Neural progenitor cell (in vitro differentiated cells): ENCODE measurements at places on chromosomes 7 and 10. TPM values are rescaled to one million over a fixed set of nuclear protein-coding genes. Genes with fewer than 3 reads are reported as not detected.
A peak's percentile ranks its signal among the peaks of the same experiment; 100 is the strongest.

GRCh38 chr7:158049271-158049670, 538.4 kb downstream of the PTPRN2 start:
- no peak overlapping the region for H3K4me3 ChIP-seq
- peaks cover 42% of the 10 kb centered on the region for H3K4me1 ChIP-seq
- no peaks in the 10 kb centered on the region for H3K36me3 ChIP-seq
- H3K27me3 ChIP-seq: no peaks in the 10 kb centered on the region
- no peak overlapping the region for H3K27ac ChIP-seq

DNA sequence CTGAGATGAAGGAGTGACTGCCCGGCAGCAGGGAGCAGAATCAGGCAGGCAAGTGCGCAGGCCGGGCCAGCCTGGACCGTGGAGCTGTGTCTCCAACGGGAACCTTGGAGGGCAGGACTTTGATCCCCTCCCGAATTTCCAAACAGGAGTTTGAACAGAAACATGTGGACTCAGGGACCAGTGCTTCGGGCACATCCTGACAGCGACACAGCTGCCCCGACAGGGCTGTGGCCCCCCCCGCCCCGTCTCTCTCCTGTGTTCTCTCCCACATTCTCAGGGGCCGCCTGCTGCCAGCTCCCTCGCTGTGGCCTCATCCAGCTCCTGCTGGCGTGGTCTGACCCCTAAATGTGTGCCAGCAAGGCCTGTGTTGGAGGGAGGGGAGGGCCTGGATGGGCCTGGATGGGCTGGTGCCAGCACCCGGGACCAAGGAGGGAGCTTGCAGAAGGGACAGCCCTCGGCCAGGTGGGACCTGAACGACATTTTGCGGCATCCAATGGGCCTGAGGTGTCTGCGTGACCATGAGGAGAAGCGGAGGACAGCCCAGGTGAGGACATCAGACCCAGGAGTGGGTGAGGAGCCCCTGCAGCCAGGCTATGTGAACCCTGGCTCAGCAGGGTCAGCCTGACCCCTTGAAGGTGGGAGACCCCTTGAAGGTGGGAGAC, 222.9 kb downstream of the DNAJB6 start:
- DNase-seq: no peak
- no peak overlapping the region for H3K4me3 ChIP-seq
- no peaks in the 10 kb centered on the region for H3K4me1 ChIP-seq
- no peaks in the 10 kb centered on the region for H3K36me3 ChIP-seq

- H3K4me3 ChIP-seq: no peak overlapping the region
- DNase-seq: no peak
- no peaks in the 10 kb centered on the region for H3K36me3 ChIP-seq
Measured at GRCh38 chr7:37040330-37040729, 316.0 kb upstream of the AOAH start.

DNA sequence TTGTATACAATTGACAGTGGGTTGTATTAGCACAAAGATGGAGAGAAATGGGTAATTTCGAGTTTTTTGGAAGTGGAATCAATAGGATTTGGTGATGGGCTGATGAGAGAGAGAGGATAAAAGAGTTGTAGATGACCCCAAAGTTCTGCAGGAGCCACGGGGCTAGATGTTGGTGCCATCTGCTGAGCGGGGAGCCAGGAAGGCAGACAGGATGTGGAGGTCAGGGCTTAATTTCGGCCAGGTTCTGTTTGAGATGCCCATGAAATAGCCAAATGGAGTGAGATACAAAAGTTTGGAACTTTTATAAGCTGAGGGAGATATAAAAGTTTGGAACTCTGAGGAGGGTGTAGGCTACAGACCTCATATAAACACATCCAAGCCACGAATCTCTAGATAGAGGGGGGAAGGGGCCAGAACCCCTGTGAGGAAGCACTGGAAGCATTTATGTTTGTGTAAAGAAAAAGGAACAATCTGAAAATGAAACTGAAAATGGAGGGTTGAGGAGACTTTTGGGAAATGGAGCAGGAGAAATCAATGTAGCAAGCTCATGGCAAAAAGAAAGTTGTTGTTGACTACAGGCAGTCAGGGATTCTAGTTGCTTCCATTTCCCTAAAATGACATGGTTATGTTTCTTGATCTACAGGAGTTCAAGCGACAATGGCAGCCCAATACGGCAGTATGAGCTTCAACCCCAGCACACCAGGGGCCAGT, 2.2 kb downstream of the GIMAP4 start:
- no peaks in the 10 kb centered on the region for H3K4me1 ChIP-seq
- H3K4me3 ChIP-seq: no peak overlapping the region
- DNase-seq: no peak
- no peaks in the 10 kb centered on the region for H3K36me3 ChIP-seq
- no peaks in the 10 kb centered on the region for H3K27me3 ChIP-seq

GRCh38 chr10:107583974-107584373, 419.5 kb upstream of the SORCS1 start:
- no peak for DNase-seq
- H3K4me1 ChIP-seq: no peaks in the 10 kb centered on the region
- no peaks in the 10 kb centered on the region for H3K36me3 ChIP-seq
- no peak overlapping the region for H3K27ac ChIP-seq
- no peaks in the 10 kb centered on the region for H3K27me3 ChIP-seq
- H3K4me3 ChIP-seq: no peak overlapping the region

DNA sequence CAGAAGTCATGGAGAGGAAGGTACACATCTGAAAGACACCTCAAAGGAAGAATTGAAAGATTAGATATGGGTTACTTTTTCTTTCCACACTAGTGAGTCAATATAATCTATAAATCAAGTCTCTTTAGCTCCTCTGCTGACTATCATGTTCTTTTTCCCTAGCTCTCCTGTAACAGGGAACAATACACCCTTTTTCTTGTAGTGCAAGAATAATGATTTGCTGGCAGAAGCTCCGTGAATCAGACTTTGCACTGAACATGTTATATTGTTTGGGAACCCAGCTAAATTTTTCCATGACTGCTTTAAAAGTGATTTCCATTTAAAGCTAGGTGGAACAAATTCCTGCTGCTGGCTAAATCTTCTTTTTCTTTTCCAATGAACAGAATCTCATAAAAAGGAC, 756.6 kb upstream of the C7orf33 start:
- no peak for DNase-seq
- no peak overlapping the region for H3K4me3 ChIP-seq
- H3K27me3 ChIP-seq: no peaks in the 10 kb centered on the region
- no peaks in the 10 kb centered on the region for H3K4me1 ChIP-seq
- no peaks in the 10 kb centered on the region for H3K36me3 ChIP-seq

DNA sequence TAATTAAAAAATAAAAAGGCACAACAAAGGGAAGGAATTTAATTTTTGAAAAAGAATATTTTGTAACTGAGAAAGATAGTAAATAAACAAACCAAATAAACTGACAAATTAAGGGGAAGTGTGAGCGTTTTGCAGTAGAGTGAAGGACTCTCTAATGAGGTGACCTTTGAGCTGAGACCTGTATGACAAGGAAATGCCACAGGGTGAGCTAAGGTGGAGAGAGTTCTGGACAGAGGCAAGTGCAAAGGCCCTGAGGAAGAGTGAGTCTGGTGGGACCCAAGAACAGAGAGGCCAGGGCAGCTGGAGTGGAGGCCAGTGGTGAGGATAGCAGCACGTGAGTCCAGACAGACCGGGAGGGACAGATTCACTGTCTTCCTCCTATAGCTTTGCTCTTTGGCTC, 179.4 kb downstream of the CACNB2 start:
- no peaks in the 10 kb centered on the region for H3K36me3 ChIP-seq
- H3K27me3 ChIP-seq: no peaks in the 10 kb centered on the region
- H3K27ac ChIP-seq: no peak overlapping the region
- no peak overlapping the region for H3K4me3 ChIP-seq
- no peaks in the 10 kb centered on the region for H3K4me1 ChIP-seq

DNA sequence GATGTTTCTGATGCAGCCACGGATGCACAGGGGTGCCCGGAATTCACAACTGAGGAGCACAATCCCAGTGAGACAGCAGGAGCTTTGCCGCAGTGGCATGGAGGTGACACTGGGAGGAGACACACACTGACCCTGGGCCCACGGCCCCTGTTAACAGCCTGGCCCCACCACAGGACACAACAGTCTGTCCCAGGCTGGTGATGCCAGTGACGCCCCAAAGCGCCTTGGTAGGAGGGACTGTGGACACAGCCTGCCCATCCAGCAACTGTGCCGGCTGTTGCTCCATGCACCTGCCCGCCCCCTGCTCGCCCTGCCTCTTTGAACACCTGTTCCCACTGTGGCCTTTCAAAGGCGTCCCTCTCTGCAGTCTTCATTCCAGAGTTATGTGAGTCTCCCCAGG, 49.8 kb downstream of the KLF6 start:
- H3K4me3 ChIP-seq: no peak overlapping the region
- H3K27me3 ChIP-seq: no peaks in the 10 kb centered on the region
- no peaks in the 10 kb centered on the region for H3K36me3 ChIP-seq
- no peak overlapping the region for H3K27ac ChIP-seq
- DNase-seq: peak; percentile 57
- no peaks in the 10 kb centered on the region for H3K4me1 ChIP-seq

DNA sequence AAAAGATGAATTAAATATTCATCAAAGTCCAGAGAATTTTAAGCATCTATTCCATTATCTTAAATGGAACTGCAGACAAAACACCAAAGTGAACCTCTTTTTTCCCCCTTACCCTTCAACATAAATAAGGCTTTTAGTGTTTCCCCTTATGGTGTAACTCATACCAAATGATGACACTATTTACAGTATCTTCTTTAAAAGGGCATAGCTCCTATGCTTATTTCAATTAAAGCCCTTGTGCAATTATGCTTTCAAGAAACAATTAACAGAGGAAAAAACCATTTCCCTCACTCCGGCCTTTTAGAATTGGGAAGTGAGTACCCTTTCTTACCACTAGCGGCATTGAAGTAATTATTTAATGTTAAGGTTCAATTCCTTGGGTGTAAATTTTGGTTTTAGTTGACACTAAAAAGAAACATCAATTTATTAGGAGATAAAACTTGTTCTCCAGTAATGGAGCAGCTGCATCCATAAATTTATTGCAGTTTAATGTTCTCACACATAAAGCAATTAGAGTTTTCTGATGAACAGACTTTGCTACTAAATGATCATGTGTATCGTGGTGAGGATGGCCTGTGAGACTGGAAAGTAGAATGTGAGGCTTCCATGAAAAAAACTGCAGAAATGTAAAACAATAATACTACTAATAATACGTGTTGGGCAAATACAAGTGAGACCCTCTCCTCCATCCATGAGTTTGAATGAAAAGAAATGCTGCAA, 661.3 kb downstream of the PARD3 start:
- H3K27me3 ChIP-seq: no peaks in the 10 kb centered on the region
- H3K27ac ChIP-seq: no peak overlapping the region
- DNase-seq: no peak
- no peaks in the 10 kb centered on the region for H3K36me3 ChIP-seq
- no peaks in the 10 kb centered on the region for H3K4me1 ChIP-seq

GRCh38 chr7:83524277-83525075, 124.5 kb downstream of the SEMA3E start:
- DNase-seq: no peak
- no peaks in the 10 kb centered on the region for H3K27me3 ChIP-seq
- no peak overlapping the region for H3K27ac ChIP-seq
- no peaks in the 10 kb centered on the region for H3K4me1 ChIP-seq

- no peaks in the 10 kb centered on the region for H3K4me1 ChIP-seq
- no peak for DNase-seq
- H3K4me3 ChIP-seq: no peak overlapping the region
- H3K36me3 ChIP-seq: no peaks in the 10 kb centered on the region
- no peaks in the 10 kb centered on the region for H3K27me3 ChIP-seq
Measured at GRCh38 chr10:60905580-60905979, 38.4 kb downstream of the RHOBTB1 start.

DNA sequence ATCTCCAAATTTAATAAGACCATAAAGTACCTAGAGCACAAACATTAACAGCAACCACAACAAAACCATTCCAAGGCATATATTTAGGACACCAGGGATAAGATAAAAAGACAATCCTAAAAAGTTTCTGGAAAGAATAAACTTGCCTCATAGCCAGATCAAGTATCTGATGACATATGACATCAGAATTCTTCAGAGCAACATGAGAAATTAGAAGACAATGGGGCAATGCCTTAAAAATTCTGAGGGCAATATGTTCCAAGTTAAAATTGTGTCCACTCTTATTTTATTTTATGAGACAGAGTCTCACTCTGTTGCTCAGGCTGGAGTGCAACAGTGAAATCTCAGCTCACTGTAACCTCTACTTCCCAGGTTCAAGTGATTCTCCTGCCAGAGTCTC, 2.8 kb downstream of the EFCAB10 start:
- no peak for DNase-seq
- no peaks in the 10 kb centered on the region for H3K36me3 ChIP-seq
- H3K4me3 ChIP-seq: no peak overlapping the region
- H3K27me3 ChIP-seq: no peaks in the 10 kb centered on the region
- no peak overlapping the region for H3K27ac ChIP-seq
- H3K4me1 ChIP-seq: peaks cover 5% of the 10 kb centered on the region

DNA sequence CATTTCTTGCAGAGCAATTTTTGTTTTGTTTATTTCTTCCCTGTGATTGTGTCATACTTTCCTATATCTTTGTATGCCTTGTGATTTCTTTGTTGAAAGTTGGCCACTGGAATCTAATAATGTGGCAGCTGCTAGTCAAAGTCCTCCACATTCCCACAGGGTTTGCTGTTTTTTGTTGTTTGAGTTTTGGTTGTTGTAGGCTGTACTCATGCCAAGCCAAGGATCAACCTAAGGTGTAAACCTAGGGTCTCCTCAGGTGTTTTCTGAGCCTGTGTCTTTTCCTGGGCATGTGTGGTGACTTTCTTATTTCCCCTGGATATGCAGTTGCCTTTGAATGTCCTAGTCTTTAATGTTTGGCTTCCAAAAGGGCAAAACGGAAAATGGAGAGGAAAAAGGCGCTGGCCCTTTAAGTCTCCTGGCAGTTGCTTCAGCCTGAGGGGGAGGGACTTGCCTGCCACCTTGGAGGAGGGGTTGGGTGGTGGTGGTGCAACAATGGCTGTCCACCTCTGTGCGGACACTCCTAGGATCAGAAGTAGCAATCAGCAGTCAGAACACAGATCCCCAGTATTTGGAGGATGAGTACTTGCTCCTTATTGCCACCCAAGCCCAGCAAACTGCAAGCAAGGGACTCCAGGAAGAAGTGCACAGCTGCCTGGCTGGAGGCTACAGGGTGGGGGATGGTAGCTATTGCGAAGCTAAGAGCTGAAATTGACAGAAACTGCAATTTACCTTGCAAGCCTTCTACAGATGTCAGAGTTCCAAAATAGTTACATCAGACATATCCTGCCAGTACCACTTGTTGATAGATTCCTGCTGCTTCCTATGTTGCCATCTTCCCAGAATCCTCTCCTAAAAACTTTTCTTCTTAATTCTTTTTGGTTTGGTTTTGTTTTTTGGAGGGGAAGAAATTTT, 5.6 kb upstream of the ZNF518A start:
- H3K27ac ChIP-seq: no peak overlapping the region
- peaks cover 19% of the 10 kb centered on the region for H3K4me1 ChIP-seq
- no peaks in the 10 kb centered on the region for H3K36me3 ChIP-seq
- H3K4me3 ChIP-seq: peak overlapping the region; percentile 47

ASAH2 gene
- 2.0 and 6.3 TPM in 2 replicates for total RNA-seq

CDH23 gene
- 5.9 and 10.3 TPM in 2 replicates for total RNA-seq

OR6V1 gene
- total RNA-seq: not detected in 2 replicates

UNCX gene
- not detected in 2 replicates for total RNA-seq

LMOD2 gene
- not detected in 2 replicates for total RNA-seq

RP9 gene
- total RNA-seq: 11.0 and 29.4 TPM in 2 replicates

SLC26A3 gene
- total RNA-seq: not detected in 2 replicates

H2AZ2 gene
- 439 and 462 TPM in 2 replicates for total RNA-seq

SLC26A4 gene
- total RNA-seq: 0.02 TPM in 1 of 2 replicates, not detected in the other

HTR5A gene
- total RNA-seq: not detected in 2 replicates
